ENCODE measurements at places on chromosomes 4 and X.

DNA sequence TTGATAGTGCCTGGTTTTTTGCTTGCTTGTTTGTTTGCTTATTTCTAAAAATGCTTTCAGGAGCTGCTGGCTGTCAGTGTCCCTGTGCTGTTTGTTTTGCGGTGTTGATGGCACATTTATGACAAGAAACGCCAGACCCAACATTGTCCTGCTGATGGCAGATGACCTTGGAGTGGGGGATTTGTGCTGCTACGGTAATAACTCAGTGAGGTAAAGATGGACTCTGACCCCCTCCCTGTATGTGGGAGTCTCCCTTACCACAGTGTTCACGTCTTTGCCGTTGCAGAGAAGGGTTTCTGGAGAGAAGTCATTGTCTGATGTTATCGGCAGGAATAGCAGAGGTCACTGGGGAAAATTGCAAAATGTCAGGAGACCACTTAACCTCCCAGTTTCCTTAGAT, at the start of gene ARSH:
TSS of gene ARSH (plus strand) at position 52 of the 400 bp plus-strand sequence. CDS start at position 119, 67 bp downstream.
- DNase-seq, result no peak

DNA sequence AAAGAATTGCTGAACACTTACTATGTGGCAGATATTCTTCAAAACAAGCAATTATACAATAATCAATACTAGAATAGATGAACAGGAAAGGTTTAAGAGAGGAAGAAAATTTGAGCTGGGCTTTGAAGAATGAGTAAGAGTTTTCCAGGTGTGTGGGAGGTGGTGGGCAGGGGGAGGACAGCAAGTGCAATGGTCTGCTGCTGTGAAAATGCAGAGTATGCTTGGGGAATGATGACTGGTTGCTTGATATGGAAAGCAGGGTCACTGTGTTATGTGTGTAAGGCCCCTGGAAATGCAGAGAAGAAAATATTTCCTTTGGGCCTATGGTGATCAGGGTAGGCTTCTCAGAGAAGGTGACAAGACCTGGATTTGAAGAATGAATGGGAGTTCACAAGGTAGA, 300.3 kb downstream of the CAMK2D start:
- no peak for DNase-seq

DNA sequence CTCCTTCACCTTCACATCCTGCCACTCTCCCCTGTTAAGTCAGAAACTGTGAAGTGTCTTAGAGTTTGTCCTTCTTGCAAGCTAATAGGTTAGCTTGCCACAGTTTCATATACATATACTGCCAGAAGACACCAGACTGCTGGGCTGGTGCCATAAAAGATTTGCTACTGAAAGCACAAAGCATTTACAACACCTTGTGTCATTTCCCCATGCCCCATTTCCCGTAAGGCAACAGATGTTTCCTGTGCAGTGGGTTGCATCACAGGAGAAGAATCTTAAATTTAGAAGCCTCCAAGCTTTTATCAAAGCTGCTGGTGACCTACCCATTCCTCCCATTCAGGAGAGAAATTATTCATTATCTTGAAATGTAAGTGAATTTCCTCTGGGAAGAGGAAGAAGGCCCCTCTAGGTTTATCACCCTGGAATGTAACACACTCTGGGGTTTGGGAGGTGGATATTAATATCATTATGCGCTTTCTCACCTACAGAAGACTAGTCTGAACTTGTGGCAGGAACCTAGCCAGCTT, 34.5 kb upstream of the RAB33B start:
- peak; percentile 69 for DNase-seq

GRCh38 chrX:48461830-48462229, 8.2 kb downstream of the SLC38A5 start:
- DNase-seq, result no peak

GRCh38 chrX:69021141-69021960, 143.9 kb downstream of the PJA1 start:
- DNase-seq, result no peak

GRCh38 chr4:4637710-4638109, 95.9 kb upstream of the STX18 start:
- no peak for DNase-seq

GRCh38 chr4:145694929-145695328, 15.0 kb downstream of the C4orf51 start:
- DNase-seq, result no peak

GRCh38 chrX:136627409-136627808, 20.5 kb upstream of the CD40LG start:
- DNase-seq, result no peak

DNA sequence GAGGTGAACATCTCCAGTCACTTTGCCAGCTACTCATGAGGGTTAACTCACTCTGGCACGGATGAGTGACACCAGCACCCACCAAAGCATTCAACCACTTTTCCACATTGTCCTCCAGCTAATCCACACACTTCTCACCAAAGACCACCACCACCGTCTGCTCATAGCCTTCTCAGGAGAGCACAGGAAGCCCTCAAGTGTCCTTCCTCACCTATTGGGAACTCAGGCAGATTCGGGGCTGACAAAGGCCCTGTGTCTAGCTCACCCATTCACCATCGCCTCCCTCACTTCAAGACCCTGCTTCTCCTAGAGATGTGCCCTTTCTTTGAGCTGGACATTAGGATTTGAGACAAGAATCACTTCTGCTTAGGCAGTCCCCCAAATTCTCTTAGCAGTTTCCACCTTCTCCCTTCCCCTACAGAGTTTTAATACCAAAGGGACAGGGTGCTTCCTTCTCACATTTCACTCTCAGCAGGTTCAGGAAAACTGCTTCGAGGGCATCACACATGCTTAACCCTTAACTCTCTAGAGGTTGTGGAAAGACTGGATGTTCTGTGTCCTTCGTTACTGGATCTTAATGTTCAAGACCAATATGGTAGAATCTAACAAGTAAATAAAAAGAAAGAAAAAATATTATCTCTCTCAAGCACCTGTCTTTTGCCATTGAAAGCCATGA, 11.0 kb downstream of the RXFP1 start:
- DNase-seq, result no peak

DNA sequence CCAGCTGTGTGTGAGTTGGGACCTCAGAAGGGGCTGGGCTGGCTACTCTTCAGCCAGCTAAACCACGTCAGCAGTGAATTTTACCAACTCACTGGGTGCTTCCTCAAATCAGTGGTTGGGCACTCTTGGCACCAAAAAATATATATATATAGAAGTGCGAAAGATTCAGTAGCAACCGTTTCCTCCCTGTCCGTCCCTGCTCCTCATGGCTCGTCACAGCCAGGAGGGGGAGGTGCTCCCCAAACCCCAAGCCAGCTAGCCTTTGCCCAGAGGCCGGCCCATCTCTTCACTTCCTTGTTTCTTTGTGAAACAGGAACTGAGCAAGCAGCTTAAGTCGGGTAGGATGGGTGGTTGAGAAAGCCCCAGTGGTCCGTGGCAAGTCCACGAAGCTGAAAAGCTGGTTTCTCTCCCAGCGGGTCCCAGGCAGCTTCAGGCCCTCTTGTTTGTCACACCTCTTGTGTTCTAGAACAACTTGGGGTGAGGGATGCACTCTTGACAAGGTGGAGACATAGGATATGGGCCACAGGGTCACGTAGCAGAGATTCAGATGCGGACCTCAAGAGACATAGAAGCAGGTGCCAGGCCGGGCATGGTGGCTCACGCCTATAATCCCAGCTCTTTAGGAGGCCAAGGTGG, 6.8 kb upstream of the SASH3 start:
- DNase-seq, result peak; percentile 44

DNA sequence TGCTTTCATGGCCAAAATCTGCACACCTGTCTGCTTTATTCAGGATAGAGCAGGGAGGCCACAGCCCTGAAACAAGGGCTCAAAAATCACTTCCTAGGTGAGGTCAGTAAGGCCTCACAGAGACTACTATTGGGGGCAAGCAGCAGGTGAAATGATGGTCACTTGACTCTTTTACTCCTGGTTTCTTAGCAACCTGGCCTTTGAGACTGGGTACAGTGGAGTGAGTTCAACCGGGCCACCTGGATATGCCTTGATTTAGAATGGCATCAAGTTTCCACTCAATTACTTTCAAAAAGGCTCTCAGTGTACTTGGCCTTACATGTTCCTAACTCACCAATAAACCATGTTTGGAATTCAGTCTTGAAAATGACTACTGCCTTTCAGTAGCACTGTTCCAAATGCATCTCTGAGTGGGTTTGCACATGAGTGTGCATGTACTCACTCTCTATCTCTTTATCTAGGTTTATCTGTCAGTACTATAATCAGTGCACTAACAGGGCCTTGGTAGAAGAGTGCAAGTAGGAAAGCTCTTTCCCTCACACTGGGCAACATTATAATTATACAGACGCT, 388.2 kb downstream of the OPHN1 start:
- no peak for DNase-seq

- peak; percentile 40 for DNase-seq
Measured at GRCh38 chrX:66050140-66050569, 10.3 kb upstream of the VSIG4 start.

GRCh38 chr4:140300271-140300970, 73.0 kb upstream of the SCOC start:
- DNase-seq, result no peak

DNA sequence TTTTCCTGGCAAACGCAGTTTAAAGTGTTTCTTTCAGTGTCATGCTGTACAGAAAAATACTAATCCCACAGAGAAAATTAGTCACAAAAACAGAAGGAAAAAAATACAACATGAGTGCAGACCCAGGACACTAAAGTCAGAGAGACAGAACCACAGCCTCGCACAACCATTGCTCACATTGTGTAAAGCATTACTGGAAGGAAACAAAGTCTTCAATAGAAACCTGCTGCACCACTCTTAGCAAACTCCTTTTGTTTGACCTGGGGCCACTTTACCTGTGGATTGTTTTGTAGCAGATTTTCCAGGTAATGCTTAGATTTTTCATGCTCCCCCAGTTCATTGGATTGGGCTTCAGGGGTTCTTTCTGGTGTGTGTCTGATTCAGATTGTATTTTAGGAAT, 131.8 kb upstream of the TMLHE start:
- DNase-seq, result no peak

GRCh38 chr4:91025241-91026148, 898.3 kb downstream of the CCSER1 start:
- DNase-seq, result no peak

- DNase-seq, result no peak
Measured at GRCh38 chr4:16255730-16256129, 29.5 kb upstream of the TAPT1 start.

GRCh38 chr4:102533348-102533747, 32.2 kb downstream of the NFKB1 start:
- DNase-seq, result no peak

DNA sequence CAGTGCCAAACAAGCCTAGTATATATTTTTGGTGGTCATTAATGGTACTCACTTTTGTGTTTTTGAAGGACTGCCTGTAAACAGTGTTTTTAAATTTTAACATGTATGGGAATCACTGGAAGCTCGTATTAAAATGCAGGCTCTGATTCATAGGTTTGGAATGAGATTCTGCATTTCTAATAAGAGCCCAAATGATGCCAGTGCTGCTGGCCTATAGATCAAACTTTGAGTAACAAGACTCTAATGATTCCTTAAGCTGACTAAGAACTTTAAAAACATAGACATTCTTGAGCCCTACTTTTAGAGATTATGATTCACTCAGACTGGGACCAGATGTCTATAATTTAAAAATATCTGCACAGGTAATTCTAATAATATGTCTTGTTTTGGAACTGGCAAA, 823.2 kb upstream of the LCORL start:
- no peak for DNase-seq

- peak; percentile 25 for DNase-seq
Measured at GRCh38 chr4:117400039-117400835, 314.9 kb upstream of the TRAM1L1 start.

DNA sequence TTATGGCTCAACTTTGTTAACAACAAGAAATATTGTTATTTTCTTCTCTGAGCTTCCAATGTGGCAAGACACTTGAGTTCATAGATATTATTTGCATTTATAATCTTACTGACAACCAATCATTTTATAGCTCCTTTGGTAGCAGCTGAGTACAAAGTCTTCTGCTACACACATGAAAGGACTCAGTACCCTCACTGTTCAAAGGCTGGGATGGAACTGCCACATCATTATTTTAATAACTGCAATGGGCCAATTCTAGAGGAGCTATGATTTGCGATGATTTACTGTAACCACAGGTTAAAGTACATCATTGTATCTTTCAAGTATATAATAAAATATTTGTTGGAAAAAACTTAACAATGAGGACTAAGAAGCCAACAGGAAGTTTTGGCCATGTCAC, 10.9 kb downstream of the MTTP start:
- DNase-seq, result no peak

DNA sequence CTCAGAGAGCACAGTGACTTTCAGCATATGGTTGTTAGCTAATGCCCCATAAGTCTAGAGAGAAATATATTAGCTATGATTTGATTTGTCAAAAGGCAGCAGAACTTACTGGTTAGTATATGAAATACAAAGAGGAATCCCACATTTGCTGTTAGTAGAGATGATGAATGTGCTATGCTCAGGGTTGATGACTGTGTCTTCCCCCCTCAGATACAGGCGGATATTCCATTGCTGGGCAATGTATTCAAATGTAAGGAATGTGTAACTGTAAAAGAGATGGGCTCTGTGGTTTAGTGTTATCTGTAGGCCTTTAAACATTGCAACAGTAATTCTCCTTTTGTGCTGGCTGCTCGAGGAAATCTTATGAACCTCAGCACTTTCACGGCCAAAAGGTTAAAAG, 528.9 kb upstream of the ARX start:
- DNase-seq, result no peak

DNA sequence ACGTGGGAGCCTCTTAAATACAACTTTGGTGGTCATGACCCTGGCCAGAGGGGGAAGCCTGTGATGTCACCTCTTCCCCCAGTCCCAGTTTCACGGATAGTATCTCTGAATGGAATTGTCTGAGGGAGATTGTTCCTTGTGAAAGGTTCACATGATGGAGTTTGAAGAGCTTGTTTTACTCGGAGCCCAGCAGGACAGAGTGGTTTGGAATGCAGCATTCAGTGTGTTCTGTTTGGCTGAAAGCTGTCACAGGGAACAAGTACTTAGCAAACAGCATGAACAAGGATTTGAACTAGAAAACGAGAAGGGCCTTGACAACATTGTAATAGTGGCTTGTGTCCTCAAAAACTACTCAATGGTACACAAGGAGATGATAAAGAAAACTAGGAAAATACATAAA, 133.9 kb upstream of the CXorf66 start:
- DNase-seq, result no peak

- no peak for DNase-seq
Measured at GRCh38 chr4:80790152-80790551, 240.4 kb upstream of the BMP3 start.

DNA sequence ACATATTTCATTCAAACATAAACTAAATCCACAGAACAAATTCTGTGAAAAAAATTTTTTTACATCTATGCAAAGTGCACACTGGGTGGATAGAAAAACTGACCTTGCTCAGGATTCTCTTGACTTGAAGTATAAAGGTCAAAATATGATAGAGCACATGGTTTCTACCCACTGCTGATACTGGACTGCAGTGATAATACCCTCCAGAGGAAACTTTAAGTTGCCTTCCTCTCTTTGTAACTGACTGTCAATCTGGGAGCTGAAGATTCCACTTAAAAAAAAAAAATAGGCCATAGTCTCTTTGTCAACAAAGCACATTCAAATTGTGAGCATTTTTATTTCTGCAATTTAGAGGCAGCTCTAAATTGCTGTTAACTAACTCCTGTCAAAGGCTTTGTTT, 3.2 kb upstream of the AMMECR1 start:
- no peak for DNase-seq
